ENCODE measurements at places on chromosomes 3 and 15.

- DNase-seq, result no peak
These were observed 621 bp downstream of the RGMA start for GRCh38 chr15:93088200-93088980.

DNA sequence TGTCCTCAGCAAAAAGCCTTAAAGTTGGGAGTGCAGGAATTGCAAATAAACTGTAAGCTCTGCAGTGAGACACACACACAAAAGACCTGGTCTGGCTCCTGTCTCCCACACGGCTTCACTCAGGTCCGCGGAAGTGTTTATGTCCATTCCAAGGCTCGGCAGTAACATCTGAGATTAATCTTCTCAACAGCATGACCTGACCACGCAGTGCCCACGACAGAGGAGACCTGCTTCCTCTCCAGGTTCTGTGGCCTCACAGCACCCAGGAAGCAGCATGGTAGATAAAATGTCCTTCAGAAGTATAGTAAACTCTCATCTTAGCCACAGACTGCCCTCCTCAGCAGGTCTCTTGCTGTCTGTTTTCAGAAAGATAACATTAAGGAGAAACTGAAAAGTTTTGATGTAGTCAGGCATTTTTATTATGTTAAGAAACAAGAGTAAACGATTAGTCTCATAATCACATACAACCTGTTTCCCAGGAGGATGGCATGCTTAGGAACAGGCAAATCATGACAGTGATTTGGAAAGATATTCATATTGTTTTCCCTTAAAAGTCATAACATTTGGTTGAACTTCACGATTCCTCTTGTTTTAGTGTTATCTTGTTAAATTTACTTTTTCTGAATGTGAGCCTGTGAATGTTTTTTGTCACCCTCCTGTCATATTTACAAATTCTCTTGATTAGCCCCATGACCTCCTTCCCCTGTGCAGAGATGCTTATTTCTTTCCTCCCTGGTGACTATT, 34.6 kb downstream of the CD200R1L start:
- DNase-seq, result peak; percentile 12

- DNase-seq, result no peak
These were observed 354.1 kb downstream of the SHQ1 start for GRCh38 chr3:72494130-72494529.

GRCh38 chr3:15794842-15795650, 2.7 kb downstream of the ANKRD28 start:
- no peak for DNase-seq

GRCh38 chr15:29435811-29436210, 166.2 kb upstream of the NSMCE3 start:
- DNase-seq, result no peak
